WTC11 (cell line): ENCODE measurements at places on chromosomes 3 and 15.

GRCh38 chr15:88341653-88342052 is 85.1 kb upstream of the NTRK3 start:
- no peak for DNase-seq

DNA sequence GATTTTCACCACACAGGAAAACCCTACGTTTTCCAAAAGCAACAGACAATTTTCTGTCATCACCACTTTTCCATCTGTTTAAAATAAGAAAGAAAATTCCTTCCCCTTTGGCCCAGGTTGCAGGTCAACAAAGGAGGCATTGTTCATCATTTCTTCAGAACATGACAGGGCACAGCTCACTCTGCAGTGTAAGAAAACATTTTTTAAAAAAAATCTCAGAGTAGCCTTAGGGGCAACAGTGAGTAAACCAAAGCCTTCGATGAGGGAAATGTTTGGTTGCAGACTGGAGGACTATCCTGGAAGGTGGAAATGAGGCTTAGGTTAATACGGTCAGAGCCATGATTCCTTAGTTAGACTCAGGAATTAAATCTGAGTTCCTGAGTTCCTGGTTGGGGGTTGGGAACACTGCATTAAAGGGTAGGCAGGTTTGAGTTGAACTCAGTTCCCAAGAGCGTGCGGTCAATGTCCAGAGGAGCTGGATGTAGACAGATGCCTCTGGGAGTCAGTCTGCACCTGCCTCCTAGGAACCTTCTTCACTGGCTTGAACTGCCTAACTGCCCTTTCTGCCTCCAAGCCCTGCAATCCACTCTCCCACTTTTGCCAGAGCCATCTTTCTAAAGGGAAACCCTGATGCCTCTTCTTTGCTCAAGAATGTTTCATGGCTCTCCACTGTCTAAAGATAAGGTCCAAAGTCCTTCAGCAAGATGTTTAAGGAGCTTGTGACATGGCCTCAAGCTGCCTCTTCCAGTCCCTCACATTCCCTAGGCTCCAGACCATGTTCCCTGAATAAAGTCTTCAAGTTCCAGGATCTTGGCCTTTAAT is 3.3 kb upstream of the HES1 start:
- no peak for DNase-seq

DNA sequence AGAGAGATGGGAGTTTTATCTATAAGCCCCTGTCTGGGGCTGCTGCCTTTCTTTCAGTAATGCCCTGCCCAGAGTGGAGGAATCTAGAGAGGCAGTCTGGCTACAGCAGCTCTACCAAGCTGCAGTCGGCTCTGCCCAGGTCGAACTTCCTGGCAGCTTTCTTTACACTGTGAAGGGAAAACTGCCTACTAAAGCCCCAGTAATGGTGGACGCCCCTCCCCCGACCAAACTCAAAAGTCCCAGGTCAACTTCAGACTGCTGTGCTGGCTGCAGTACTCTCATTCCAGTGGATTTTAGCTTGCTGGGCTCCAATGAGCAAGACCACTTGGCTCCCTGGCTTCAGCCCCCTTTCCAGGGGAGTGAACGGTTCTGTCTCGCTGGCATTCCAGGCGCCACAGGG is 65.9 kb upstream of the RARB start:
- peak; percentile 13 for DNase-seq

GRCh38 chr3:10518506-10519150 is 13.2 kb upstream of the ATP2B2 start:
- DNase-seq: no peak

- no peak for DNase-seq
Measured at GRCh38 chr3:80213086-80213485, 445.3 kb upstream of the ROBO1 start.

DNA sequence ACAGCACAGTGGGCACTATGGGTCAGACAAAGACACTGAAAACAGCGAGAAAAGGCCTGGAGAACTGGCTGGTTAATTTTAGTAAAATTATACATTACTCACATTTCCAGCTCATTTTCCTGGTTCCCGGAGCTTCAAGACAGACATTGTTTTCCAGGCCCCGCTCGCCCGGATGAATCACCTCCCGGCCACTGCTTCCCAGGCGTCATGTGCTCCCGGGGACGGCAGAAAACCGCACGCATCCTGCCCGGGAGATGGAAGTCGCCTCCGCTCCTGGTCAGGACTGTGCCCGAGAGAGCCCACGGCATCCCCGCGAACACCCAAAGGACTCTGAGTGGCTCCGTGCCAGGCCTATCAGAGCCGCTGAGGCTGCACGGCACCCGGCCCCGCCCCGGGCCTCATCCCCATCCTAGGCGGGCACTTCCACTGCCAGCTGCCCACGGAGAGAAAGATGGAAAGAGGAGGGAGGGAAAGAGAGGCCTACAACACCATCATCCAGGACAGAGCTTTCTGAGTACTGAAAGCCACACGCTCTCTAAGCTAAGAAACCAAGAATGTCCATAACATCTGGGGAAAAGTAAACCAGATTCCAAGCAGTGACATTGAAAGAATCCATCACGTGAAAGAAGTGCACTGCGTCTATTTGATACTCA is 75.1 kb downstream of the VGLL4 start:
- DNase-seq: no peak

DNA sequence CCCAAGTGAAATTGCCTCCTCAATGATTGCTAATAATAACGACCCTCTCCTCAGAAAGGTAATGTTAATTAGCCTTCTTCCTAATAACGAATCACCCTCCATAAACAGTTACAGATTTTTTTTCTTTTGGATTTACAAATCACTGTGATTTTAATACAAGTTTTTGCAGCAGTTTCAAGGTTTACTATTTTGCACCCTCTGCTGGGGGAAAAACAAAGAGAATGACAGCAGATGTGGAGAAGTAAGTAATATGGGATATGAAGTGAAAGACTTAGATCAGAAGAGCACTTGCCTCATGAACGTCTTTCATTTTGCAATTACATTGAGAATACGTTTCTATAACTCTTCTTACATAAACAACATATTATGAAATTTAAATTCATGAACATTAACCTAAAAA is 16.1 kb upstream of the CNTN3 start:
- no peak for DNase-seq

DNA sequence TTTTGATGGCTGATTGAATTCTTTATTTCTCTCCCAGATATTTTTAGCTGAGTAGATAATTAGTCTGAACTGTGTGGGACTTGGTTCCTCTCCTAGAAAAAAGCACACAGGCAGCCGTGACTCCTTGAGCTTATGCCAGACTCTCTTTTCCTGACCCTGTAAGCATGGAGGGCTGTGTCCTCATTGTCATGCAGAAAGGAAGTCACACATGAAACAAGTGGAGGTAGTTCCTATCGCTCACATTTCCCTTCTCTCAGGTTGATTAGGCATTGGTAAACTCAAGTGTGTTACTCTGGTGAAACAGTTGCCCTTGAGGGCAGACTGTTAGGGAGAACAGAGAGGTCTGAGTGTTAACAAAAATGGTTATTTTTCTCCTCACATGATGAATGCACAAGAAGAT is 6.3 kb upstream of the RTP4 start:
- DNase-seq: peak; percentile 20

DNA sequence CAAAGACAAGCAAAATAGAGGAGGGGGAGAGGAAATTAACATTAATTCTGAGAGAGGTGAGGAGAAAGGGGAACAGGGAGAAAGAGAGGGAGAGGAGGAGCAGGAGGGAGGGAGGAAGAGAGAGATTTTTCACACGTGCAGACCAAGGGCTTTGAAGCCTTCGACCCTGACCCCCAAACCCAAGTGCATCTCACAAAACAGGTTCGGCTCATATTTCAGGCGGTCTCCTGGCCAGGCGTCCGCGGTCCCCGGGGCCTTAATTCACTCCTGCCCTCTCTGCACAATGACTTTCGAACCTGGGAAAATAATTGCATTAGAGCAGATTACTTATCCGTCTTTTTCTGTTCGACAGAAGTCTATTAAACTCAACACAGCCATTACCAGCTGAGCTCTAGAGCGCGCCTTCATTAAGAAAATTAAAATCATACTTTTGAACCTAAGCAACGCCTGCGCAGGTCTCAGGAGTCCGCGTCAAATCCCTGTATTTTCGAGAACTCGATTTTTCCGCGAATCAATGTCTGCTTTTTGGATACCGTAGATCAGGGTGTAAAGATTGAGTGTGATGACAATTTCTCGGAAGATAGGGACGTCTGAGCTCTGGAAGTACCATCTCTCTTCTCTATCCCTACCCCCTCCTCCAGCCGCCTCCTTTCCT is 220.7 kb downstream of the MEIS2 start:
- DNase-seq: no peak

DNA sequence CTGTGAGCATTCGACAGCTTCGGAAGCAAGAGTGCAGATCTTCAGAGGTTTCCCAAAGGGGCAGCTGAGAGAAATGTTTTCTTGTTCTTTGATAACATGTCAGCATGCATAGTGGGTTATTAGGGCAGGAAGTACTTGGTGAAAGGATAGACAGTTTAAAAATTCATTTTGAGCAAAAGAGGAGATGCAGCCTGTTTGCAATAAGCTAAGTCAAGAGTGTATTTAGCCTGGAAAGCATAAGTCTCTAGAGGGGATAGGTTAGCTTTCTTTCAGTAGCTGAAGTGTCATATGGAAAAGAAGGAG is 7.4 kb downstream of the SLC6A11 start:
- no peak for DNase-seq

GRCh38 chr3:187107989-187108388 is 31.3 kb downstream of the RPL39L start:
- no peak for DNase-seq

- DNase-seq: no peak
Measured at GRCh38 chr3:188191460-188191859, 37.5 kb downstream of the LPP start.

DNA sequence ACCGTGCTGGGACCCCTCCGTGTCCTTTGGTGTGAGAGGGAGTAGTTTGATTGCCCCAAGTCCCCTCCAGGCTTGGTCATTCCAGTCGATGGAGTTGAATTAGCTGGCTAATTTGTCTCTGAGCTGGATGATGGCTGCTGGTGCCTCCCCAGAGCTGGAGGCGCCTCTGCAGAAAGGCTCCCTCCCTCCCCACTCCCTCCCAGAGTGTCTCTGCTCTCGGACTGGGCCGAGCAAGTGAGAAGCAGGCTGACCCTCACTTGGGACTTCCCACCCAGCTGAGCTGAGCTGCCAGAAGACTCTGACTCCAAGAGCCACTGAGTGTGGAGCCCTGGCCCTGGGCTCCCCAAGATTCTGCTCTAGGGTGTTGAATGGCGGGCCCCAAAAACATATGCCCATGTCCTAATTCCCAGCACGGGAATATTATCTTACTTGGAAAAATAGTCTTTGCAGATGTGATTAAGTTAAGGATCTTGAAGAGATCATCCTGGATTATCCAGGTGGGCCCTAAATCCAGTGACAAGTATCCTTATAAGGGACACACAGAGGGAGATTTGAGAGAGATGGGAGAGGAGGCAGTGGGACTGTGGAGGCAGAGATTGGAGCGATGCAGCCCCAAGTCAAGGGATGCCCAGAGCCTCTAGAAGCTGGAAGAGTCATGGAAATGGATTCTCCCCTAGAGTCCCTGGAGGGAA is 60.7 kb upstream of the TLE3 start:
- no peak for DNase-seq

DNA sequence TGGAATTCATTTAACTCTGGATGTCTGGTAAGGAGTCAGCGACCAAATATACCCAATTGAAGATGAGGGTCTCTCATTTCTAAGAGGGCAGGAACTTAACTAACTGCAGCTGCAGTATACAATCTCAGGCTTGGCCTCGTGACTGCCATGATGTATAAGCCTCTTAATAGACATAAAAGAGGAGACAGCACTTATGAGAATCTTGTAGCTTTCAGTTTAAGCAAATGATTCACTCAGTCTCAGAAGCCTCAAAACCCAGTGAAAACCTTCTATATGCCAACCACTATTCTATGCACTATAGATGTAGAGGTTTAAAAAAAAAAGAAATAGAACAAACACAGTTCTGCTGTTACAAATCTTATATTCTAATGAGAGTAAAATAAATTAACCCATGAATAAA is 513.9 kb downstream of the TBL1XR1 start:
- no peak for DNase-seq

DNA sequence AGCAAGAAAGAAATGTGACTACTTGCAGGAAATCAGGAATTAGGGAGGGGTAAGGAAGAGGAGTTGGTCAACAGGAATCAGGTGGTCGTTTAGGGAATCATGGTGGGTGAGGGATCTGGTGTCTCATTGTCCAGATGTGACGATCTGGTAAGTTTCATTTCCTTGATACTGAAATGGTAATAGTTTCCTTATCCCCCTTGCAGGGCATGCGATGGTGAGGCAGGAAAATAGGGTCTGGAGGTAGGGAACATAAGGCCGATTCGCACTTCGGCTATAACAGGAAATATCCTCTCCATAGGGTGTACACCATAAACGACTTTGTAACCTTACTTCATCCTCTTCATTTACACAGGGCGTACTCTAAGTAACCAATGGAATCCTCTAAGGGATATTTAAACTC is 574 bp upstream of the LRRC34 start:
- DNase-seq: no peak

DNA sequence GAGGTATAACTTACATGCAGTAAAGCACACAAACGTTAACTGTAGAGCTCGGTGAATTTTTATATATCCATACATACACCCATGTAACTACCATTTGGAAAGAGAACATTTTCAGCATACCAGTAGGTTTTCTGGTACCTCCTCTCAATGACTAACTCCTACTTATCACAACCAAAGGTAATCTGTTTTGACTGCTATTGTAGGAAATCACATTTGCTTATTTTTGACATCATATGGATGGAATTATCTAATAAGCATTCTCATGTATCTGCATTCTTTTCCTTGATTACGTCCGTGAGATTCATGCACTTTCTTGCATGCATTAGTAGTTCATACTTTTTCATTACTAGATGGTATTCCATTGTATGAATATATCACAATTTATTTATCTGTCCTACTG is 76.8 kb downstream of the CSNK1G1 start:
- DNase-seq: no peak

DNA sequence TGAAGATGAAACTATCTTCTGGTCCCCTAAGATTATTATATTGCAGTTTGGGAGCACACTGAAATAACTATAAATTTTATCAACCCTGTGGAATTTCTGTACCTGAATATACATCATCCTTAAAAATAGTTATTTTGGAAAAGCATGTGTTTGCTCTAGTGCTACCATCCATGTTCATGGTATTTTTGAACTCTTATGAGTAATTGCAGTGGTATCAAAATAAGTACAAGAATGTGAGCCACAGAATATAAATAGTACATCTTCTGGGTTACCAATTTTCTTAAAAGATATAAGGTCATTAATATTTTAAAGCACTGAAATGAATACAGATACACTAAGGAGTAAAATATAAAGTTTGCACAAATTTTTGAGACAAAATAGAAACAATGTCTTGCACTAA is 206.5 kb downstream of the CBLB start:
- DNase-seq: no peak

- no peak for DNase-seq
Measured at GRCh38 chr3:159280386-159281191, 478.7 kb downstream of the MFSD1 start.
